ENCODE measurements at places on chromosomes 11 and 22.

DNA sequence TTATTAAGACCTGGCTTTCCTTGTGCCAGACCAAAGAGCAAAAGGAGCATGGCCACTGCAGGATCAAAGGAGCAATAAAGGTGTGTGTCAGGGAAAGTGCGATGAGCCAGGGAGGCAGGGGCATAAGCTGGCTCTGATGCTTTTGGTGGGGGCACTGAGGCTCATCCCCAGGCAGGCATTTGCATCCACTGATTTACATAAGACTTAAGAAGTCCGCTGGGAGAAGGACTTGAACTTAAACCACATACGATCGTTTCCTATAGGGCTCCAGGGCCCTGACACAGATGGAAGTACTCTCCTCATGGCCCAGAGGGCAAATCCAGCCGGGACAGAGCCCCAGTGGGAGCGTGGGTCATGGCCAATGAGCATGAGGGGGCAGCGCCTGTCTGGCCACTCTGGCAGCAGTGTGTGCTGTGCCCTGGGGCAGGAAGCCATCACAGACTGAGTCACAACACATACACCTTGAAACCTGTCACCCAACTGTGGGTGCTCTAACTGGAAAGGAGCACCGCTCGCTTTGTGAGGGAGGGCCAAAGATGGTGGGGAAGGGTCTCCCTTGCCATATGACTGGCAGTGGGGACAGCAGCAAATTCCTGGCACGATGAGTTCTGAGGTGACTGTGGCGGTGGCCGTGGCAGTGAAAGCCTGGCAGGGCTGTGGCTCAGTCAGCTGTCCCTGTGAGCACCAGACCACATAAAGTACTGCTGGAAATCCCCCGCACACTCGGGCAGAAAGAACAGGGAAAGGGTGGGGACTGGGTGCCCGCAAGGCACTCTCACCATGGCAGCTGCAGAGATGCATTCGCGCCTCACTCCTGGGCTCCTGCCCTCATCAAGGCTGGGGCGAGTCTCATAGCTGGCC, 79.4 kb upstream of the LMO1 start:
- no peak for DNase-seq

DNA sequence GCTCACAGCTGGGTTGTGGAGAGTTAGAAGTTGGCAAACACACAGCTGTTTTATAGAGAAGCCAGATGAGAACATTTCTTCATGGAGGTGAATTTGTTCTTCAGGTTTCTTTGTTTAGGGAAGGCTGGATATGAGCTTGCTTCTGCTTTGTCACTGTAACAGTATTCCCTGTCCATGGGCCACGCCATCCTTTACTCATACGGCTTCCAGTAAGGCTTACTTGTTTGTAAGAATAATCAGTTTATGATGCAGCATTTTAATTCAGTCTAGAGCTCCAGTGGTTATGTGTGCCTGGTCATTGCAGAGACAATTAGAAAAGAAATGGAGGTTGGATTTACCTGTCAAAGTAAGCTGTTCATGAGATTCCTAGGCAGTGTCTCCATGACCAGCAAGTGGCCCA, 131.8 kb downstream of the TRIM44 start:
- no peak for DNase-seq

DNA sequence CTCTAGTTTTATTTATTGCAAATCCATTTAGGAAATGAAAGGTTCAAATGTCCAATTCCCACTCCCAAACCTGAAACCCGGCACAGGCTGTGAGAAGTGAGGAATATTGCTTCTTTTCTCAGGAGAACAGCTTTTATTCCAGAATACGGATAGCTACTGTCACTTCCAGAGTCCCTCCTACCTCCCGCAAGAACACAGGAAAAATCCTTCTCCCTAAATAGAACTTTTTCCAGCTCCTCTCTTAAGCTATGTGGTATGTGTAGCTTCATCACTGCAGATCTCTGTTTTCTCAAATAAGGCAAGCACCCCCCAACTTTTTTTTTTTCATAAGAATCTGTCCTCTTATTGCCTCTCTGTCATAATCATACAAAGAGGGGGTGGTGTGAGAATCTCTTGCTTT, 126.8 kb downstream of the LARGE1 start:
- no peak for DNase-seq

- DNase-seq, result no peak
Measured at GRCh38 chr11:122645847-122646246, 9.7 kb upstream of the UBASH3B start.

- no peak for DNase-seq
Measured at GRCh38 chr22:27591060-27591459, 210.5 kb downstream of the MN1 start.

DNA sequence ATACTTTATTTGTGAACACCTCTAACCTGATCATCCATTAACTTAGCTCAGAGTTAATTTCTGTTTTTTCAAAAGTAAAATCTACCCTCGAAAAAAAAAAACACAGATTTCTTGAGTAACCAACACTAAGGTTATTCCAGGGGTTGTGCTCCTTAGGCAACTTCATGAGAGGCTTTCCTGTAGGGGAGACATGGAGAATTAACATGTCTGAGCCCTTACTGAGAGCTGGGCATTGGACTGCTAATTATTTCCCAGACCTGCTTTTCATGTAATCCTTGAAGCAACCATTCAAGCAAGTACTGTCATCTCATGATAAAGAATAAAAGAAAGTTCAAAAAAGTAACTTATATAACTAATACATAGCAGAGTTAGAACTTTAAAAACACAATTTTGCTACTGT, 13.5 kb upstream of the UPB1 start:
- DNase-seq, result no peak

GRCh38 chr22:43260331-43261231, 73.6 kb upstream of the TTLL12 start:
- DNase-seq, result no peak

- DNase-seq, result peak; percentile 11
Measured at GRCh38 chr22:25362215-25362882, 142.9 kb downstream of the CRYBB2 start.

DNA sequence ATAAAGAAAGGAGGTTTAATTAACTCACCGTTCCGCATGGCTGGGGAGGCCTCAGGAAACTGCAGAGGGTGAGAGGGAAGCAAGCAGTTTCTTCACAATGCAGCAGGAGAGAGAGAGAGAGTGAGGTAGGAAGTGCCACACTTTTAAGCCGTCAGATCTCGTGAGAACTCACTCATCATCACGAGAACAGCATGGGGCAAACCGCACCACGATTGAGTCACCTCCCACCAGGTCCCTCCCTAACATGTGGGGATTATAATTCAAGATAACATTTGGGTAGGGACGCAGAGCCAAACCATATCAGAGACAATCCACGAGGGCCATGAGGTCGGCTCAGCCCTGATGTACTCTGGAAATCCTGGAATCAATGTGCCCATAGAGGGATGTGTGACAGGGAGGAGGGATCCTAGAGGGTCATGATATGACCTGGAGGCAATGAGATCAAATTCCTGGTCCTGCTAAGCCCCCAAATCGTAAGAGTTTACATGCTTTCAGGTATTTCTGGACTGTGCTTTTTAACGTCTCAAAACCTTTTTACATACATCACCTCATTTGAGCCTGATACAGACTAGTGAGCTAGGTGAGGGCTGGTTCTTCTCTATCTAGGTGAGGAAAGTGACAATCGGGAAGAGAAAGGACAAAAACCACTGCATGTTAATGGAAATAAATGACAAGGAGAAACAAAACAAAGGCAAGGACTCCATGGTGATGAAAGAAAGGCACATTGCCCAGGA, 19.5 kb upstream of the RASSF10 start:
- DNase-seq, result no peak

DNA sequence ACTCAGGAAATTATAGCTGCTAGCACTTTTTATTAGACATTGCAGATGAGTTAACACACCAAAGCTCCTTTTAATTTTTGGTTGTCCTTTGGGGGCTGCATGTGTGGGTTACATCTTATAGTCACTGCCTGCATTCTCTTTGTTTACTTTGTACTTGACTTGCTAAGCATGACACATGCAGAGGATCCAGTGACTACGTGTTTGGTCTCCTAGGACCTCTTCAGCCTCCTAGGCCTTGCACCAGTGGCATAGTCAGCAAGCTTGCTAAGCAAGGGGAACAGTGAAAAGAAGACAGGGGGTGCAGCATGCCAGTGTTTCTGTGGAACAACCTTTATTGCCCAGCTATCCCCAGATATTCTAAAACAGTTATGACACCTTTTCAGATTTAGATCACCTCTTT, 108.2 kb downstream of the PAX6 start:
- DNase-seq, result no peak

DNA sequence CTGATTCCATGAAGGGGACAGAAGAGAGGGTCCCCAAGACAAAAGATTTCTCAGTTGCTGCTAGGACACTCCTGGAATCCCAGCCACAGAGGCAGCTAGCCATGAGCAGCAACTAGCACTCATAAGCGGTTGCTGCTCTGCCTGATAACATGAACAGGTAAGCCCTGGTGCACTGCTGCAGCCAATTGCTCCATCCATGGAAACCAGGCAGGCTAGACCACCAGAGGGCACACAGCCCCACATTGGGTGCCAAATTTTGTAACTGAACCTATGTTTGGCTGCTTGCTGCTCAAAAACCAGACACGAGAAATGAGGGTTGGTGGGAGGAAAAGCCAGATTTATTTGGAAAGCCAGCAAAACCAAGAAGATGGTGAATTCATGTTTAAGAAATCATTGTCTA, 21.9 kb upstream of the QSER1 start:
- DNase-seq, result peak; percentile 35

GRCh38 chr11:29985248-29985647, 31.6 kb downstream of the KCNA4 start:
- DNase-seq, result no peak

DNA sequence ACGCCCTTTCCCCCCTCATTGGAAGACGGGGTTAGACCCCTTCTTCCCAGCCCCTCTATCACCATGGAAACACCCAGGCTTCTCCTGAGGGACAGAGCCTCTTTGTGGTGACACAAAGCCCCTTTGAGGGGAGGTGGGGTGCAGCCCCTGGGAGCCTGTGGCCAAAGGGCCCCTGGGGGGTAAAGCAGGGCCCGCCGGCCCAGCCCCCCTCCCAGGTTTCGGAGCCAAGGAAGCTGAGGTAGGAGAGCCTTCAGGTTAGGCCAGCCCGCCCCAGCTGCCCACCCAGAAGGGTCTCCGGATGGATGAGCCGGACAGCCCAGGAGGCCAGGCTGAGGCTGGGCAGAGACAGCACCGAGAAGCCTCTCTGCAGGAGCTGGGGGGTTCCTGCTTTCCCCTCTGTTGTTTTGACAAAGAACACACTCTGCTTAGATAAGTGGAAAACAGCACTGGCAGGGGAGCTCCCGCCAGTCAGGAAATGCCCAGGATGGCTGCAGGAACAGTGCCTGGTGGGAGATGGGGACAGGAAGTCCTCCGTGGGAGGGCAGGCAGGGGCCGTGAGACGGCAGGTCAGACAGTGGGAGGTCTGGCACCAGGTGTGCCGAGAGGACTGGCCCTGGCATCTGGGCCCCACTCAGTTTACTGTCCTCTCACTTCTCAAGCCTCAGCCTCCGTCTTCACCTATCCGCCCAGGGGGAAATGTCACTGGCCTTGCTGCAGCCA, 18.2 kb downstream of the ARVCF start:
- peak; percentile 62 for DNase-seq

DNA sequence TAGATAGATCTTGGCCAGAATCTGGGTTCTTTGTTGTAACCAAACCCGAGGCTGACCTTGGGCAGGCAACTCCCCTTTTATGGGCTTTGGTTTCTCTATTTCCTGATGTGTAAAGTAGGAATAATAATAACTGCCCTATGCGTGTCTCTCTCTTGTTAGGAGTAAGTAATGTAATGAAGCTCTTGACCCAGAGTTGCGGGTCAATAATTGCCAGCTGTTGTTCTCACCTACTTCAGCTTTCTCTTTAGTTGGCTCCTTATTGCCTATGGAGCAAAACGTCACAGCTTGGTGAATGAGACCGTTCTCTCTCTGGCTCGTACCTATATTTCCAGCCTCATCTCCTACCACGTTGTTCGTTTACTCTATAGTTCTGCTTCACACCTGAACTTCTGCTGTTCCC, 56.6 kb upstream of the KIRREL3 start:
- no peak for DNase-seq

DNA sequence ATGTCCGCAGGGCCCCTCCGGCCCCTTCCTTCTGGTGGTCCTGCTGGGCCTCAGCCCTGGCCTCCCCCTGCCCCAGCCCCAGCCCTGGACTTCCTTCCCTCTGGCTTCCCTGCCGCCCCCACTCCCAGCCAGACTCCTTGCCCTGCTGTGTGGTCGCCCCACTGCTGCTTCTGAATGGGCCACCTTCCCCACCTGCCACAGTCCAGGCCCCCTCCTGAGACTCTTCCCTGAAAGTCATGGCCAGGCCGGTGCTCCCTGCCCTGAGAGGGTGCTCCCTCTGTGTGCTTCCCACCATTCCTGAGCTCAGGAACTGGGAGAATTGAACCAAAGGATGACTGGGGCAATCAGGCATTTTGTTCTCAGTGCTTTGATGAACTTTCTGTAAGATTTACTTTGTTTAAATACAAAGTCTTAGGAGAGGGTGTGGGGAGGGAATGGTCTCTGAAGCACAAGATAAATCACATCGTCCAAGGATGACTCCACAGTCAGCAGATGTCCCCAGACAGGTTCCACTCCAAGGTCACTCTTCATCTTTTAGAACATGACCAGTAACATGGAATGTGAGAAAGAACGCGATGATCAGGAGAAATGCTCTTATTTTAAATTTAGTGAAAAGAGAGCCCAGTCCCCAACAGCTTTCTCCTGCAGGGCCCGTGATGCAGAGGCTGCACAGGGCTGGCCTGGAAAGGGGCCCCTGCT, 774 bp downstream of the APOBEC3D start:
- DNase-seq, result no peak

GRCh38 chr11:78181185-78181584, 7.2 kb downstream of the KCTD21 start:
- DNase-seq, result no peak
